HAP-1 (cell line): ENCODE measurements at places on chromosomes 16 and 17.

DNA sequence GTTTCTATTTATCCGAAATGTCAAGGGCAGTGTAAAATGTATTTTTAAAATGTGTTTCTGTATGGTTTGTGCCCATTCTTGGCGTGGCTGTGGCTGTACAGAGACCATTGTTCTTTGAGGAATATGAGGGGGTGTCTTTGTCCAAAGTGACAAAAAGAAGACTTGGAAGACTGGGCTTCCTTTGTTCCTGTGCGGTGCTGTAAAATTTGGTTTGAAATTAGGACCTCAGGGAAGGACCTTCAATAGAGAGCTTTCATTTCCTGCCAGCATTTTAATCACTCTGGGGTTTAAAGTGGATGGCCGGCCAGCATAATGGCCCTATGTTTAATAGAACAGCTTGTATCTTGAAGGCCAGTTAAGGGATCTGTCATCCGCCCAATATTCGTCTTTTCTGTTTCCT is 190.1 kb upstream of the TBX2 start:
- peak; percentile 37 for DNase-seq

GRCh38 chr17:51891936-51892335 is 266.6 kb downstream of the CA10 start:
- DNase-seq: no peak

- DNase-seq: peak; percentile 33
Measured at GRCh38 chr16:82061861-82062525, 26.9 kb downstream of the HSD17B2 start.

DNA sequence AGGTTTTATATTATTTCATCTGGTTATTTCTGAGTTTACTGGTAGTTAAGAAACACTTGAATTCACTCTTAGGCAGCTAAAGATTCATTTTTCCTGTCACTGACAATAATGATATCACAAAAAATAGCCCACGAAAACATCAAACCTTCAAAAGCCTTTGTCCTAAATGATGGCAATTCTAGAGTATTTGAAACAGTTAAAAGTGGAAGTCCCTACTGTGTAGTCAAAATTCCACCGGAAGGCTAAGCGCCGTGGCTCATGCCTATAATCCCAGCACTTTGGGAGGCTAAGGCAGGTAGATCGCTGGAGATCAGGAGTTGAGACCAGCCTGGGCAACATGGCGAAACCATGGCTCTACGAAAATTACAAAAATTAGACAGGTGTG is 103.5 kb downstream of the HIC1 start:
- no peak for DNase-seq

DNA sequence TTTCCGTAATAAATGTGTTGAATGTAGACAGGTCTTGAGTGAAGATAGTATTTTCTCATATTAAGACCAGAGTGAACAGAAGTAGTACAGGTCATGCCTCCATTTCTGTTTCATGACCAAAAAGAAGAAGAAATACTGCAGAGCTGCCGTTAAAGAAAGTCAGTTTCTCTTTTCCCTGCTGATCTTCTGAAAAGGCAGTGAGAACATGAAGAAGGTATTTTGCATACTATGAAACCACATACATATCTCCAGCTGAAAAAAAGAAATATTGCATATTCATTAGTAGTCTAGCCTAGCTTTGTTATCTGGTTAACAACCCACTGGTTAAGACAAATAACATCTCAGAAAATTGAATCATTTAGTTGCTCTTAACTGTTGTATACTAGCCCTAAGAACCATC is 138.4 kb downstream of the PHKB start:
- DNase-seq: no peak

GRCh38 chr16:2450975-2451381 is 8.9 kb upstream of the TEDC2 start:
- DNase-seq: no peak

DNA sequence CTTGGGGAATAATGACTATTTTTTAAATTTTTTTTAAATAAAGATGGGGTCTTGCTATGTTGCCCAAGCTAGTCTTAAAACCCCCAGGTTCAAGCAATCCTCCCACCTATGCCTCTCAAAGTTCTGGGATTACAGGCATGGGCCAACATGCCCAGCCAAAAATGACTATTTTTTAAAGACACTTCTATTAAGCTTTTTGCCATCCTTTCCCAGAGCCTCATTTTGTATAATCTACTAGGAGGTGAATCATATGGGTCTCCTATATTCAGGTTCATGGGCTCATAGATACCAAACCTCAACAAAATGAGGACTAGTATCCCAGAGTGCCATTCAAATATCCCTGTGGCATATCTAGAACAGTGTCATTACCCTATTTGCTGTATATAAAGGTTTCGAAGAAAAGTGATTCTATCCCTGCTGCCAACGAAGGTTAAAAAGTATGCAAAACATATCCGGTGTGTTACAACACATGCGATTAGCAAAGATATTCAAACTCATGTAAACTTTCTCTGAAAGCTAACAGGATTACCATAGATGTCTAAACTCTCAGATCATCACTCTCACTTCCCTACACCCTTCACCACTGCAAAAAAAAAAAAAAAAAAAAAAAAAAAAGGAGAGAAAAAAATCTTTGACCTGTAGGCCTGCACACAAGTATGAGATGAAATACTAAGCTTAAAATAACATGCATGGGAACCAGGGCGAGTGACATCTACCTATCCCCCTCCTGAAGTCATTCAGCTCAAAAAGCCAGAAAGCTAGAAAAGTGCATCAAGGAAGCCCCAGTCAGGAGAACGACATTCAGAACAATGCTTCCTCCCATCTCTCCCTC is 23.5 kb downstream of the XPO6 start:
- DNase-seq: no peak

DNA sequence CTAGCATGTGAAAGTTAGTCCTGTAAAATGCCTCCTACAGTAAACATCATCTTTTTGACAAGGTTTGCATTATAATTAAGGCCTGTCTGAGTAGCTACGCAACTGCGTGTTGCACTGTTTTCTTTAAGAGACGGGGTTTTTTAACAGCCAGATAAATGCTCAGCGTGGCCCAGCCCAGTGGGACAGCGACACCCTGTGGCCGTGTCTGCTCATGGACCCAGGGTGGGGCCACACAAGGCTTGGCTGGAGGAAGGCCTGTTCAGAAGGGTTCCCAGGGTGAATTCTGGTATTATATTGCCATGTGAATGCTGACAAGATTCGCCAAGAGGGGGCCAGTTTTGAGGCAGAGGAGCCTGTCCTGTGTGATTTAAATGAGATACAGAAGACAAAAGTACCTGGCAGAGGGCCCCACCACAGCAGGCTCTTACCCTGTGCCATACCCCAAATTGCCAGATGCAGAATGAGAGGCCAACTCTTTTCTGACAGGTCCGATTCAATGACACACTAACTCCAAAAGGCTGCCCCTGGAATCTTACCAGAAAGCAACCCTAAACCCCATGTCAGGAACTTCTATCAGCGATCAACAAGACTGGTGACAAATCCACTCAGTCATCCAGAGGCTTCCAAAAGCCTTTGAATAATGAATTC is 65.9 kb upstream of the IRX6 start:
- DNase-seq: peak; percentile 83

GRCh38 chr16:10616756-10617640 is 36.6 kb upstream of the EMP2 start:
- DNase-seq: peak; percentile 69

DNA sequence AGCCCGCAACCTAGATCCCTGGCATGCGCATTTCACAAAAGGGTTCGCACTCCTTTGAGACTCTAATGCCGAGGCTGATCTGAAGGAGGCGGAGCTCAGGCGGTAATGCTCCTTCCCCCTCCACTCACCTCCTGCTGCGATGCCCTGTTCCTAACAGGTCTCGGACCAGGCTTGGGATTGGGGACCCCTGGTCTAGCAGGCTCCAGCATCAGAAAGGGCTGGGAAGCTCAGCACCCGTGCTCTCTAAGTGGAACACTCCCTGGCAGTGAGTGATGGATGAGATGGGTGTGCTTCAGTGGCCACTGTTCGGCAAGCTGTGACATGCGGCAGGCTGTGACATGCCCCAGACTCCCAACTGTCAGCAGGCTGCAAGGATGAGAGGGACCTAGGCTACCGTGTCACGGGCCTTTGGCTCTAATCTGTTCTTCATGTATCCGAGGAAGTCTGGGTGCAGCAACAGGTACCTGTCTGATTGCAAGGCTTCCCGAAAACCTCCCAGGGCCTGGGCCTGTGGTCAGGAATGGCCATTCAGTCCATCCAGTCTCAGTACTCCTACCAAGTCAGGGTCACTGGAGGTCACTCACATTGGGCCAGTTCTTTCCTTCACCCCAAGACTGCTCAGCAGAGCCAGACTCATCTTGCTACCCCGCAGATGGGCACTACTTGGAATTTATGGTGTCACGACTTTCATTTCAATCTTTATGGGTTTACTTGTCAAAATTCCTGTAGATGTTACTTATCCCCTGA is 1.3 kb upstream of the ST6GALNAC2 start:
- no peak for DNase-seq

DNA sequence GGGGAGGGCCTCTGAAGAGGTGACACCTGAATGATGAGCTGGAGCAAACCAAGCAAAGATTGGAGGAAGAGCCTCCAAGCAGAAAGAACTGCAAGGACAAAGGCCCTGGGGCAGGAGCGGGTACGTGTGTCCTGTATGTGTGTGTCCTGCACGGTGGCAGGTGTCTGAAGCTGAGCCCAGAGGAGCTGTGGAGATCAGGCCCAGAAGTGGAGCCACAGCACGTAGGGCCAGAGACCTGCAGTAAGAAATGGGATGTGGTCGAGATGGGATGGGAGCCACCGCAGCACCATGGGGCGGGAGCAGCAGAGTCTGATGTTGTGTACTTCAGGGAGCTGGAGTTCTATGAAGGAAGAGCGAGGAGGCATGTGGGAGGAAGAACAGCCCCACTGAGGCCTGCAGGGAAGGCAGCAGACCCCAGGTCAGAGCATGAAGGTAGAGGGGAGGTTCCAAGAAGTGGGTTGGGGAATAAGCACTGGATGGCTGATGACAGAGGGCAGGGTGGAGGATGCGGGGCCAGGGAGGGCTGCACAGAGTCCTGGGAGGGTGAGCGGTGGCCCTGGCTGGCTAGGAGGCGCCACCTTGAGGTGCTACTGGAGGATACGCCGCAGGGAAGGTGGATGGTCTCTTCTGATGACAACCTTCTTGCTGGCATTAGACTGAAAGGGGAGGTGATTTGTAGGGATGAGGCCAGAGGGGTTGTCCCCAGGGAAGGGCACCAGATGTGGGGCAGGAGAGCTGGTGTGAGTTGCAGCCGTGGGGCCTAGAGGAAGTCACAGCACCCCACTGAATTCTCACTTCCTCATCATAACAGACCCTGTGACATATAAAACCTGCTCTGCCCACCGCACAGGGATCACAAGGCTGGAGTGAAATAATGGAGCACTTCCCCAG is 10.6 kb upstream of the CETP start:
- DNase-seq: peak; percentile 78

DNA sequence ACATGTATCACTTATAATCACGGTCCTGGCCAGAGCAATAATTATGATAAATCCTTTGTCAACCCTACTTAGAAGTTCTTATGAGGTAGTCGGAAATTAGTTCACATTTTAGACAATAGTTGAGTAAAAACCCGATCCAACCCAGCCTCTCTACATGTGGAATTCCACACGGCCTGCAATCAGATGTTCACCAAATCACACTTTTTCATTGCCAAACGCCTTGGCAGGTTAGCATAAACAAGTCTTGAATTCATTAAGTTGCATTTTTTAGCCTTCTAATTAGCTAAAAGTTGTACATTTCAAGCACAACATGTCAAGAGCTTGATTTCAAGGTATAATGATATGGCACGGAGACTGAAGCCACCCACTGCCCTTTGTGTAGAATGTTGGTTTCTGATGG is 65.3 kb downstream of the FOXL1 start:
- no peak for DNase-seq

GRCh38 chr17:37273409-37274051 is 102.3 kb upstream of the C17orf78 start:
- DNase-seq: peak; percentile 64

DNA sequence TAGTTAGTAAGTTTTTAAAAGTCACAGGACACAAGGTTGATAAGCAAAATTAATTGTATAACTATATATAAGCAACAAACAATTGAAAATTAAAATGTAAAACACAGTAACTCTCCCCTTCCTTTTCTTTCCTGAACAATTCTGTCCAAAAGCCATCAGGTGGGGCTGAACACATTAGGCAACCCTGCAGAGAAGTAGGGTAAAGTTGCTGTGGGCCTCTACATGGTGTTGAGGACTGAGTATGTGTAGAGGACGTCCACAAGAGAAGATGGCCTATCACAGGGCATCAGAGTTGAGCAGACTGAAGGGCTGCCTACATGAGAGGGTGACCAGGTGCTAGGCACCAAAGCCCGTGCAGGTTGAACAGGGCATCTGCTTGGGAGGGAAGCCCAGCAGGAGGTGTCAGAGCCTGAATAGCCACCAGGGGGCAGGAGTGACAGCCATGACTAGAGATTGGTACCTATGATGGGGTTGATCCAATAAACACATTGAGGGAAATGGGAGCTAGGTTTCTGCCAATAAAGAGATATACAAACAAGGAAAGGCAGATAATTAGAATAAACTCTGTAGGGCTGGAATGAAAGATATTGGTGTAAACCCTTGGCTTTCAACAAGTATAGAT is 415.1 kb downstream of the NPIPA8 start:
- DNase-seq: peak; percentile 50

GRCh38 chr17:67867591-67867990 is 42.3 kb downstream of the BPTF start:
- no peak for DNase-seq

GRCh38 chr16:89448656-89449055 is 41.7 kb downstream of the ANKRD11 start:
- no peak for DNase-seq

DNA sequence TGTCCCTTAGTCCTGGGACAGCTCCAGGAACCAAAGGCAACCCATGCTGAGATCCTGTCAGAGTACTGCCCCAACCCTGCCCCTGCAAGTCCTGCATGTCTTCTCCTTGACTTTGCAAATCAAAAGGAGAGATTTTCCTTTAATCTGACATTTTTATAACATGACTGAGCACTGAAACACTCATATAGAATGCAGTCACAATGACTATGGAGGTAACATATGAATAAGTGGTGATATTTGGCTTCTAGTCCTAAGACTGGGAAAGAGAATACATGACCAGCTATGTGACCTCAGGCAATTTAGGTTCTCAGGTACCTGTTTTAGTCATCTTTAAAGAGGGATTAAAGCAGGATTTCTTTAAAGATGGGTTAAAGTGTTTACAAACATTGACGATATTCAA is 941.6 kb upstream of the CDH8 start:
- peak; percentile 5 for DNase-seq

- DNase-seq: no peak
Measured at GRCh38 chr17:218432-219110, 37.1 kb upstream of the DOC2B start.

- no peak for DNase-seq
Measured at GRCh38 chr17:63277629-63278028, 168.5 kb downstream of the CYB561 start.

DNA sequence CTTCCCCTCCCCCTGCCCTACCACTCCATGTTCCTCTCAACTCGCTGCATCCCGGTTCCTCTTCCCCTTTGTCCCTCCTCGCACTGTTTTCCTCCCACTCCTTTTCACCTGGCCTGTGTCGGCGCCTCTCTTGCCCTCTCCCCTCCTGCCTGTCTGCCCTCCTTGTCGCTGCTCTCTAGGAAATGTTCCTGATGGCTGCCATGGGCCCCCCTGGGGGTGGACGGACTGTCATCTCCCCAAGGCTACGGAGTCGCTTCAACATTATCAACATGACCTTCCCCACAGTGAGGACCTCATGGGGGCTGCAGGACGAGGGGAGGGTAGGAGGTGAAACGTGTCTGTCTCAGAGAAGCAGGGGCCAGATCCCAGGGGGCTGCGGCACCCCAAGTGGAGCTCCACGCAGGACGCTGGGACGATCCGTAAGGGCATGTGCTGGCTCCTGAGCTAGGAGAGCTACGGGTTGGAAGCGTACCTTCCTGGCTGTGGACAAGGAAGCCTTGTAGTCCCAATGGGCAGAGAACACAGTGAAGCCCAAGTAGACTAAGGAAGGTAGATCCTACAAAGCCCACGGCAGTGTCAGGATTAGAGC is 39.8 kb upstream of the KDM6B start:
- no peak for DNase-seq
